ENCODE measurements at places on chromosomes 3 and 15.

- DNase-seq = no peak
Observed at GRCh38 chr15:33402600-33402999, 91.8 kb downstream of the RYR3 start.

- DNase-seq = no peak
Observed at GRCh38 chr3:195708626-195709481, 11.9 kb upstream of the MUC20 start.

DNA sequence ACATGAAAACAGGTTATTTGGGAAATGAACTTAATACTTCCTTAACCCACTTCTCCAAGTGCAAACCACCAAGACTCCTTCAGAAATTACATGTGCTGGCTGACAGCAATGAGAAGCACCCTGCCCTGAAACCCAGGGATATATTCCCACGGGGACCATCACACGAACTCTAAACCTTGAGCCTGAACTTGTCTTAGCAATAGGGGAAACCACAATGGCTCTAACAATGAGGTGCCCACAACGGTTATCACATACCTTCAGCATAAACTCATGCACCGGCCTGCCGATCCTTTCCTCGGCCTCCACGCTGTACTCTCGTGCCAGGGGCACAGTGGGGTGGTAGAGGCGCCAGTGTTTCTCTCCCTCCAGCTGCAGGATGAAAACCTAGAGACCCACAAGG, 13.4 kb downstream of the RIOX2 start:
- no peak for DNase-seq

- DNase-seq = no peak
Observed at GRCh38 chr15:85571780-85572179, 191.4 kb downstream of the AKAP13 start.

DNA sequence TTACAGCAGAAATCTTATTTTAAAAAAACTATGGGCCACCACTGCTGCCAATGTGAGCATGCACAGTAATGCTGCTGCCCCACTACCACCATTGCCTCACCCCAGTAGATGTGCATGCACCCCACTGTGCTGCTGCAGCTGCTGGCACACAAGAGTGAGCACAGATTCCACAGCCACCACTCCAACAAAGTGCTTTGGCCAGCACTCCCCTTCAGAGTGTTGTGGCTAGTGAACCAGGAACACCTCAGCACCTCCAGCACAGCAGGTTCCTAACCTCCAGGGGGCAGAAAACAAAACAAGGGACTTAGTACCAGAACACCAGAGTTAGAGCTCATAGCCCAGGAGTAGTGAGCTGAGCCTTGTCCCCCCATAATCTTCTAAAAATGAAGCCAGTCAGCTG, 629.6 kb downstream of the PYDC2 start:
- no peak for DNase-seq

DNA sequence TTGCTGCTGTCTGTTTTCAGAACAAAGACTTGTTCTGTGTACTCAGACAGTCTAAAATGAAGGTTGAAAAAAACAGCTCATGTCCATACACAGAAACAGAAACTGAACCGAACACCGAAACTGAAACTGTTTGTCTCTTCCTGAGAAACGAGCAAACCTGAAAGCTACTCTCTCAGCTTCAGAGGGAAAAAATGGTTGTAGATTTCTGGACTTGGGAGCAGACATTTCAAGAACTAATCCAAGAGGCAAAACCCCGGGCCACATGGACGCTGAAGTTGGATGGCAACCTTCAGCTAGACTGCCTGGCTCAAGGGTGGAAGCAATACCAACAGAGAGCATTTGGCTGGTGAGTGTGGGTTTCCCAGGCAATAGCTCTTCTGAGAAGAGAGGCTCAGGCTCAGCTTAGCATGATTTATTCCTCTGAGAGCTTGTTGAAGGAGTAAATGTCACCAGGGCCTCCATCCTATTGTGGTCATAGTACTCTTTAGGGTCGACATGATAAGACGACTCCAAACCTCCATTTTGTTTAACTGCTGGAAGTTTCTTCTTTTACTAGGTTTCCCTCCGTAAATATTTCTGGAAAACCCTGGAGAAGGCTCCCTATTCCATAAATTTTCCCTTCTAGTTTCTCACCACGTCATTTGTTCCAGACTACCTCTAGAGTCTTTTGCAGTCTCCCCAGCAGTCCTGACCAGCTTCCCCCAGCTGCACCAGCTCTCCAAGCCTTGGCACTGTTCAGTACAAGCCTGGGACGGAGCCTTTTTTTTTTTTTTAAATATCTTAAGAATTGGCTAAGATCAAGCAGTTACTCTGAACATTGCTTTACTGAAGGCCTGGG, at the start of gene RTP4:
Gene RTP4, plus strand, starts transcription at position 135 of the 838 bp plus-strand sequence. Its CDS starts 57 bp downstream, at position 192.
- DNase-seq = no peak

DNA sequence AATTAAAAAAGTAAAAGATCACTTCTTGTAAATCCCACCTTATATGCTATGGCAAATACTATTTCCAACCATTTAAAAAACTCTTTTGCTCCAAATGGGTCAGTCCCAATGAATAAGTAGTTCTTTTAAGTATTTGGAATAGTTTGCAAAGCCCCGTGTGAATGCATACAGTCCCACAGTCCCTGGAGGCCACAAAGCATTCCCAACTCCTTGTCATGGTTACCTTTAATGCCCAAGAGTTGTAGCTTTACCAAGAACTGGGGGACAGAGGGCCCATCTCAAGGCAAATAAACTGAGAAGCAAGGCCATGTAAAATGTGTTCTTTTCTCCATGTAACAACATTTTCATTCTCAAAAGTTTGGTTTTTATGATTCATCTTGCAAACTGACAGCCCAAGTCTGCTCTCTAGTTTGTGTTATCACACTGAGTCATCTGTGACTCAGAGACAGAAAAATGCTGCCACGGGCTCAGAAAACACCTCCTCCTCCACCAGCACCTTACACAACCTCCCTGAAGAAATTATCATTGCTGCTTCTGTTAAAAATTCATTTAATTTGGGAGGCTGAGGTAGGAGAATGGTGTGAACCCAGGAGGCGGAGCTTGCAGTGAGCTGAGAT, 336.2 kb downstream of the ERC2 start:
- DNase-seq = peak; percentile 31

Measured in hypothalamus (tissue), 51 donors.